ENCODE measurements at places on chromosomes 7 and 10. TPM values are rescaled to one million over a fixed set of nuclear protein-coding genes. Genes with fewer than 3 reads are reported as not detected.
A peak's percentile ranks its signal among the peaks of the same experiment; 100 is the strongest.

GRCh38 chr10:73758704-73759511 is 14.7 kb downstream of the SEC24C start:
- no peak for DNase-seq

DNA sequence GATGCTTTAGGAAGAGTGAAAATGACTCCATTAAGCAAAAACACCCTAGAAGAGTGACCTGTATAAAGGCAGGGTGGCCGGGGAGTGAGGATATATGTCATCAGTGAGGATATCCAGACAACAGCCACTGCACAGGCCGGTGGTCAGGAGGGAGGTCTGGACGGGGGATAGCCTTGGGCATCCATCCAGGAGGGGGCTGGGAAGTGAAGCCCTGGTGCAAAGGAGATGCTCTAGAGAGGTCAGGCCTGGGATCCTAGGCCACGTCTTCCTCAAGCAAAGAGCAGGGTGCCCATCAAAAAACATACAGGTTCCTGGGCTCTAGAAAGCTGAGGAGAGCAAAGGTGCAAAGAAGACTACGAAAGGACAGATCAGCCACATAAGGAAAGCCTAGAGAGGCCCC is 25.6 kb downstream of the FAM171A1 start:
- DNase-seq: no peak

GRCh38 chr10:113788604-113789083 is 37.2 kb downstream of the PLEKHS1 start:
- DNase-seq: no peak

PARD3 gene
- total RNA-seq: 2.3 TPM

FAM25G gene
- not detected for total RNA-seq

DNA sequence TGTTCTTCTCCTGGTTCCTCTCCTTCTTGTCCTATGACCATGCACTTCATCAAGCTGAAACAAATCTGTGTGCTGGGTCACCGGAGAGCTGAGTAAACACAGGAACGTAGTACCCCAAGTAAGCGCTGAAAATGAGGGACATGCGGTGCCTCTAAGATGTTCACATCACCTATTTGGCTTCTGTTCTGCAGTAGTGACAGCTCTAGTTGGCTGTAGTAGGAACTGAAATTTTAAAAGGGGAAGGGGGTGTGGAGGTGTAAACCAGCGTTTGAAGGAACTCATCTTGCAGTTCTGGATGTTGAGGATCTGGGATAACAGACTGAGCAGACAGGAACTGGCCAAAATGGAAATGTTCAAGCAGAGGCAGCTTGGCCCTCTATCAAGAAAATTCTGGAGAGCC is 85.2 kb downstream of the WNT2 start:
- DNase-seq: no peak

- no peak for DNase-seq
Observed at GRCh38 chr10:124509880-124510632, 48.4 kb downstream of the LHPP start.

GRCh38 chr7:68200051-68200670 is 1203.5 kb downstream of the TYW1 start:
- no peak for DNase-seq

- DNase-seq: no peak
Observed at GRCh38 chr10:62116896-62117295, 151.7 kb downstream of the RTKN2 start.

GRCh38 chr7:111732923-111733322 is 170.6 kb upstream of the IMMP2L start:
- DNase-seq: no peak

CACNA2D1 gene
- total RNA-seq: not detected

GRCh38 chr10:86968271-86968993 is at the start of gene ADIRF:
TSS of gene ADIRF (plus strand) at chr10:86968482. CDS start at chr10:86968545, 63 bp downstream.
- DNase-seq: no peak

- DNase-seq: no peak
Observed at GRCh38 chr10:59831658-59832503, 74.5 kb downstream of the CCDC6 start.

PRKAR2B gene
- 0.77 TPM for total RNA-seq

DNA sequence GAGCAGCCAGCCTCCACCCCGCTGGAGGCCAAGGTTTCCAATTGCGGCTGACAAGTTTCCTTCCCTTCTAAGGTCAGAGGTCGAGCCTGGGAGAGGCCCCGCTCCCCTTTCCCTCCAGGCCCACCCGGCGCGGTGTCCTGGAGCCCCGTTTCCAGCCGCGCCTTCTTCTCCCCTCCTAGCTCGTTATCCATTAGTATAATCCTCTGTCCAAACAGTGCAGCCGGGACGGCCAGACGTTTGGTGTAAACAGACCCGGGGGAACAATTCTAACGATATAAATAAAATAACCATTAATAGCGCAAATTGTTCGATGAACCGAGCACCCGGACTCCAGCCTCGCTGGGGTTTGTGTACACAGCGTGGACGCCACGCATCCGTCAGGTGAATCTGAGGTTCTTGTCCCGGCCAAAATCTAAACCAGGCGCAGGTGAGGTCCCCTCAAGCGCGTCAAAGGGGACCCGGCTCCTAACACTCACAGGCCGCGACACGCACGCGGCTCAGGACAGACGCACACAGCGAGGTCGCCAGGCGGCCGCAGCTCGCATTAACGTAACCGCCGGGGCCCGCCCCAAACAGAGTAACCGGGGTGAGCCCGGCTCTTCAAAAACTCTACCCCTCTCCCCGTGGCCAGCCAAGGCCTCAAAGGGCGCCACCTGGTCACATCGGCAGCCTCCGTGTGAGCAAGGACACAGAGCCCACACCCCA is 10.8 kb upstream of the NKX2-3 start:
- no peak for DNase-seq

DNA sequence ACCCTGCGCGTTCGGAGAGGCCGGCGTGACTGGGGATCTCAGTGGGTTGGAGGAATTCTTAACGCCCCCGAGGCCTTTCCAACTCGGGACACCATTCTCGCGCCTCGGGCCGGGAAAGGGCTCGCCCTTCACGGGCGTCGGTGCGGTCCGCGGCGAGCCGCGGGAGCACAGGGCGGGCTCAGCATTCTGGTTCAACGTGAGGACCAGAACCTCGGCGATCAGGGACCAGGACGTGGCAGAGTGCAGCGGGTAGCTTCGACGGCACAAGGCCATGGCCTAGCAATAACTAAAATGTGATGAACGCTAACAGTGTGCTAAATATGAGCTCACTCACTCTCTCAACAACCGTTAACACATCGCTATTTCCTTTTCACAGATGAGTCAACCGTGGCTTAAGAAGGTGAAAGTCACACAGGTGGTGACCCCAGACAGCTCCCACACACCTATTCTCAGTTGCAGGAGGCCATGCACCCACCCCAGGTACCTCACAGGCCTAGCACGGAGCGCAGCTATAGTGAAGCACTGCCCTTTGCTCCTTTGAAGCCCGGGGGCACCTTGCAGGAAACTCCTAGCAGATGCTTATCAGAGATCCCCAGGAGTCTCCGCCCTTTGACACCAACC is 4.5 kb upstream of the EMX2 start:
- no peak for DNase-seq

DNA sequence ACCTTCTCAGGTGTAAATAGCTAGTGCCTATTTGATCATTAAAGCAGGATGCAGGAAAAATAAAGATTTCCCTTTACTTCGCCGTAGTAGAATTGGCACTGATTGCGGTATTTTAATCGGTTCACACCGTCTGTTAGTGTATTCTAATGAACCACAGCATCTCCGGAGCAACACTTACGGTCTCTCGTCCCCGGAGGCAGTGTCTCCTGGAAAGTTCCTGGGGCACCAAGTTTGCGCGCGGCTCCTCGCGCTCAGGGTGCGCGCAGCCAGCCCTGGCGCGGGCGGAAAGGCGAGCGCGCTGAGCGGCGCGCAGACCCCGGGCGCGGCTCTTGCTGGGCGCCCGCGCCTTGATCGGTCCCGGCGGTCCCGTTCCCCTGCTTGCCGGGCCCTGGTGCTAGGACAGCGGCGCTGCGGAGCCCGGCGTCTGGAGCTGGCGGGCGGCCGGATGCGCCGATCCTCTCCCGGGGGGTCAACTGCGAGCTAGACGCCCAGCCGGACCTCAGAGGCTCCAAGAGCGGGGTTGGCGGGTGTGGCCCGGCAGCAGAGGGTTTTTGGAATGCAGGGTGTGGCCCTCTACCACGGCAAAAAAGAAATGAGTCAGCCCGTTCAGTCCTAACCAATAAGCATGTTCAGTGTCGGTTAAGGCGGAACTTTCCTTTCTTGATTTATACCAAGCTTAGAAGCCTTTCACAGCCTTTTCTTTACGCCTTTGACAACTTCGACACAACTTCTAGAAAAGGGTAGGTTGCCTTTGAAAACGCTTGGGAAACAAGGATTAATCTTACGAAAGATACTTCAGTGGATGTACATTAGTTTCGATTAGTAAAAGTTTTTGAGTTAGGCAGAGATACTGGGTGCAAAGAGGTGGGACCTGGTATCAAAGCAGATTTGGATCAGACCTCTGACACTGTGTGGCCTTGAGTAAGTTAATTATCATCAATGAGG is 166.8 kb upstream of the ASAH2 start:
- peak; percentile 88 for DNase-seq

VSTM2A gene
- total RNA-seq: not detected

DNA sequence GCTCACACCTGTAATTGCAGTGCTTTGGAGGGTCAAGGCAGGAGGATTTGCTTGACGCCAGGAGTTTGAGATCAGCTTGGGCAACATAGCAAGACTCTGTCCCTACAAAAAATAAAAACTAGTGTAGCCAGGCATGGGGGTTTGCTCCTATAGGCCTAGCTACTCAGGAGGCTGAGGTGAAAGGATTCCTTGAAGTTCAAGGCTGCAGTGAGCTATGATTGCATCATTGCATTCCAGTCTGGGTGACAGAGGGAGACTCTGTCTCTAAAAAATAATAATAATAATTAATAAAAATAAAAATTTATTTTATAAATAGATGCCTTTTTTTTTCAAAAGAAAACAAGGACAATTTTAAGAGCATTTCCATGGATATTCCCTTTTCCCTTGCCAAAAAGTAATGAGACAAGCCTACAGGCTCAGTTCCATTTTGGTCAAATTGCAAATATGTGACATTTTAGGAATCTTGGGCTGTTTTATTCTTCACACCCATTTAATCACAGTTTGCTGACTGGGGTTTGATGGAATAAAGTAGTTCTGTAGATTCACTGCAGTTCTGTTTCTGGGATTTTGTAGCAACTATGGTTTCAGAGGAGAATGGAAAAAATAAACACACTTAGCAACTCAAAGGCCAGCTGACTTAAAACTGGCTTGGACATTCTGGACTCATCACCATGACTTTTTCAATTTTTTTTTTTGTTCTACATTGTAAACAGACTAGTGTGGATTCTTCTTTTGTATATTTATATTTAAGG is 48.4 kb upstream of the ARHGAP21 start:
- no peak for DNase-seq

SPAM1 gene
- total RNA-seq: not detected

DNA sequence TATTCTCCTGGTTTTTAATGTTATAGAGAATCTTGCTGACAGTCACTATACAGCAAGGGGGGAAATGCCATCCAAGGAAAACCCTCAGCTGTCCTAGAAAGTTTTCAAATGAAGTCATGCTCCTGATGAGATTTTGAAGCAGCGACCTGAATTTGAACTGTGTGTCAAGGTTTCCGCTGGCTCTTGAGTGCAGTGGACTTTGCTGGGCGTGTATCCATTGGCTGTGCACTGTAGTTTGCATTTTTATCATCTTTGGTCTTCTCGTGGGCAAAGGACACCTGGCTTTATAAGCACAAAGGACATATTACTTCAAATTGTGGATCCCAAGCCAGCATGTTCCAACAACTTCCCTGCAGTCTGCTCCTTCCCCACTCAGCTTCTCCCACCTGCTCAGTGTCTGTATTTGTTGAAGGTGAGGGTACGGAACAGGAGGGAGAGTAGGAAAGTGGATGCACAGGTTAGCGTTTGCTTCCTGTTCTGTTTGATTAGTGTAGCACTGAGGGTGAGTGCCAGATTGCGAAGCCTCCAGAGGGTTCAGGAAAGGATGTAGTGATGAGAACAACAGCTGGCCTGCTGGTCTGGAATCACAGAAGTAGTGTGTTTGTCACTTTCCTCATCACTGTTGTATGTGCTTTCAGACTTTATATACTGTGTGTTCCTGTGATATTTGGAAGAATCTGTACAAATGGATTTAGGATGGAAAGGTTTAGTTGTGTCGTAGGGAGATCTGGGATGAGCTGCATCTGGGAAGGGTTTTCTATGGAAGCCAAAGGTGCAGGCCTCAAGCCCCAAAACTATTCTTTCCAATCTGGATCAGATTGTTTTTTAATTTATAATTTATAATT is 204.8 kb downstream of the BMPER start:
- no peak for DNase-seq

LIPK gene
- not detected for total RNA-seq

GRCh38 chr7:21092766-21093702 is 306.3 kb upstream of the SP8 start:
- no peak for DNase-seq

DNA sequence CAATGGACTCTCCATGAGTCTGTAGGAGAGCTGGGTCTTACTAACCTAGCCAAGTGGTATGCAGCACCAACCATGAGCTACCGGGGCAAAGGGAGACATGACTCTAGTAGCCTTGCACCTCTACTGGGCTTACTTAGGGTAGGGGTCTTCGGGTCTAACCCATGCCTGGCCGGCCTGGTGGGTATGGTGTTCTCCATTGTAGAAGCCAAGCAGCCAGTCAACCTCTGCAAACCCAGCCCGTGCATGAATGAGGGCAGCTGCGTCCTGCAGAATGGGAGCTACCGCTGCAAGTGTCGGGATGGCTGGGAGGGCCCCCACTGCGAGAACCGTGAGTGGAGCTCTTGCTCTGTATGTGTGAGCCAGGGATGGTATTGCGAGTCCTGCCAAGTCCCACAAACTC is 51.0 kb downstream of the VWA2 start:
- DNase-seq: no peak

DNA sequence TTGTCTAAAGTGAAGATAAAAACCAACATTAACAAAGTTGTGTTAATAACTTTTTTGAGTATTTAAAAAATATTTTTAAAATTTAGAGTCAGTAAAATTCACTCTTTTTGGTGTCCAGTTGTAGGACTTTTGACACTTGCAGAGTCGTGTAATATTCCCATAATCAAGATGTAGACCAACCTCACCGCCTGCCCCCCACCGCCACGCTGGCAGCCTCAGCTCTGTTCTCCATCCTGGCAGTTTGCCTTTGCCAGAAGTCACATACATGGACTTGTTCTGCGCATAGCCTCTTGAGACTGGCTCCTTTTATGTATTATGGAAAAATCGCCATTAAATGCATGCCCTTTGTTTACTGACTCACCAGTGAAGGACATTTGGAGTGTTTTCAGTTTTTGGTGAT is 27.3 kb upstream of the SYCE1 start:
- no peak for DNase-seq

CDK1 gene
- total RNA-seq: 101 TPM

GRID2IP gene
- not detected for total RNA-seq

PLEKHA1 gene
- 3.5 TPM for total RNA-seq

LBX1 gene
- not detected for total RNA-seq

- DNase-seq: no peak
Observed at GRCh38 chr7:129188372-129188891, at the start of gene SMO. TSS of gene SMO (plus strand) at chr7:129188633. CDS start at chr7:129189152, 519 bp downstream.

Measured in activated CD4-positive, alpha-beta T cell treated with anti-CD3 and anti-CD28 coated beads, Interleukin-2, amount 10 ng/mL, durations not matched to agents 24 days and 14 days (primary cell).